SW 1271 (cell line): ENCODE measurements at places on chromosomes 2 and 18.

- peak; percentile 5 for DNase-seq
These were observed 78.8 kb upstream of the ITGB6 start for GRCh38 chr2:160278879-160279177.

DNA sequence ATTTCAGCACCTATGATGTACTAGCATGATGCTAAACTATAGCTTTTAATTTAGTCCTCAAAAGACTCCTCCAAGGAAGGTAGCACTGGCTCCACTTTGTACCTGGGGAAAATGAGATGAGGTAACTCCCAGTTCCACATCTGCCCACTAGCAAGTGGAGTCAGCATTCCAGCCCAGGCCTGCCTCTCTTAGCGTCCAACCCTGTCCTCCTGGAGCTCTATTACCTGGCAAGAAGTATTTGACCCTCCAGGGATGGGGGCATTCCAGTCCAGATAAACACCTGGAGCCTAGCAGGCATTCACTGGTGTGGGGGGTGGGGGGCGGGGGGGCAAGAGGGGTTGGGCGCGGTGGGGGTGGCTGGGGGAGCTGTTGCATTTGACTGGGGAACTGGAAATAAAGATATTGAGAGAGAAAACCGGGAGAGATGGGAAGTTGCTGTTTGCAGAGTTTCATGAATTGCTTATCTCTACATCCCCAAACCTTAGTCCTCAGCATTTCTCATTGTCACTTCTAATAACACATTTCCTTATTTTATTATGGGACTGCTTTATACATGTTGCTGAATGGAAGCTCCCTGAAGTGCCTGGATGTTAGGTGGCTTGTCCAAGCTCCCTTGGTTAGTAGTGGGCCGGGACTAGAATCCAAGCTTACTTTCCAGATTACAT, 22.0 kb upstream of the FZD5 start:
- DNase-seq, result no peak

DNA sequence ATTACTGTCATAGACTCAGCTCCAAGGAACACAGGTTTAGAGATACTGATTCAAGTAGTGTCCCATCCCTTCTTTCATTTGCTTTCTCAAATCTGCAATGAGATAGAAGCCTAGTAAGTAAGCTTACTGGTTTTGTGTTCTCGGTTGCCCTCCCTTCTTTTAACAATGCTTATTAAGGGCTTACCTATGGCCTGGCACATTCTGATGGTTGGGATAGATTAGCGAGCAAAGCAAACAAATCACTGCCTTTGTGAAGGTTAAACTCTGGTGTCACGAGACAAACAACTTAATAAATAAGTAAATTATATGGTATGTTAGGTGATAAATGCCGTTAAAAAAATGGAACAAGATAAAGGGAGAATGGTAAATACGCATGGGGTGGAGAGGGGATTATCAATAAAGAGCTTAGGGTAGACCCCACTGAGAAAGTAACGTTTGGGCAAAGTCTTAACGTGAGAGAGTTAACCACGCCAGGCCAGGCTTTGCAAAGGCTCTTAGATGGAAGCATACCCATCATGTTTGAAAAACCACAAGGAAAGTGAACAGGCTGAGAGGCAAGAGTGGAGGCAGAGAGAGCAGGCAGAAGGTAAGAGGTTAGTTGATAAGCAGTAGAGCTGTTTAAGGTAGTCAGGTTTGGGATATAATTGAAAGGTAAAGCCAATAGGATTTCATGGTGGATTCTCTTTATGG, 31.0 kb downstream of the EIF2AK3 start:
- DNase-seq, result no peak

DNA sequence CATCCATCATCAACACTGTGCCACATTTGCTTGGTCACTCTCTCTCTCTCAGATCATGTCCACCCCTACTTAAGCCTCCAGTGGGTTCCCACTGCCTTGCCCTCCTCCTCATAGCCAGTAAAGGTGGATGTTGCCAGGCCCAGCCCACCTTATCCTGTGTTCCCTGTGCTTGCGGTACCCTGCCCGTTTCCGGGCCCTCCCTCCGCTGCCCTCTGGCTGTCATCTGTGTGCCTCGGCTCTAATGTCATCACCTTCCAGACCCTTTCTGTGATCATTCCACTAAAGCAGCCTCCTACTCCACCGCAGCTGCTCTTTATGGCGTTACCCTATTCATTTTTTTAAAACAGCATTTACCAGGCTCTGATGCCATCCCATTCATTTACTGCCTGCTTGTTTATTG, 305.7 kb upstream of the SKOR2 start:
- no peak for DNase-seq

DNA sequence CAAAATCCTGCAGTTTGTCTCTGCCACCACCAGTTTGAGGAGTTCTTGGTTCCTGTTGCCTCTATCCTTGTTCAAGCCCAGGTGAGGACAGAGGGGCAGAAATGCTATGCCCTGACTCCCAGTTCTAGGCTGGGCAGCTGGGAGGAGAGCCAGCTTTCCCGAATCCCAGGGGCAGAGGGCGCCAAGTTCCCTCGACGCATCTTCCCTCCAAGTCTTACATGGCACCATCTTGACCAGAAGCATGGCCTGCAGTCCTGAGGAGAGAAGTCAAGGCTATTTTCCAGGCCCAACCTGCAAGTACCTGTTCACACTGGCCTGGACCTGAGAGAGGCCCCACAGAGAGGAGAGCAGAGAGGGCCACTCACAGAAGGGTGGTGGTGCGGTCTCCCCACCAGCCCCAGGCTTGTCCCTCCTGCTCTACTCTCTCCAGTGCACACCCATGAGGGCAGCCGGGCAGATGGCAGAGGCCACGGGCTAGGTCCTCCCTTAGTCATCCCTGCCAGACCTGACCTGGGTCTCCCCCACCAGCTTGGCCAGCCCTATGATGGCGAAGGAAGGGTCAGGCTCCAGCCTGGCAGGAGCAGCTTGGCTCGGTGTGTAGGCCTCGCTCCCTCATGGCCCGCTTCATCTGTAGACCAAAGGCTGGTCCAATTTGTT, 115.7 kb upstream of the MSTN start:
- no peak for DNase-seq

DNA sequence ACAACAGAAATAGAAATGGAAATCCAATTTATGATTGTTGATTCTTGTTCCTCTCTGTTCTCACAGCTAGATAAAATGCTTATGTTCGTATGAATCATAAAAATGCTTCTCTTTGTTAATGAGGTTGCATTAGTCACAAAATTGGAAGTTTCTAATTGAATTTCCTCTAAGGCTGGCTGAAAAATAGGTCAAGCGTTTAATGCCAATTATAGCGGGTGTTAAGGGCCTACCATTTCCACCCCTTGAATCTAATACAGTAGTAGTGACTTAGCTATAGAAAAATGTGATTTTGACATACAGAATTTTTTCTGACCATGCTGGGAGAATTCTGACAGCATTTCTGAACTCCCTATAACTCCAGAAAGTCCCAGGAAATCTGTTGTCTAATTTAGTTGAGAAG, 107.1 kb downstream of the TTN start:
- no peak for DNase-seq

DNA sequence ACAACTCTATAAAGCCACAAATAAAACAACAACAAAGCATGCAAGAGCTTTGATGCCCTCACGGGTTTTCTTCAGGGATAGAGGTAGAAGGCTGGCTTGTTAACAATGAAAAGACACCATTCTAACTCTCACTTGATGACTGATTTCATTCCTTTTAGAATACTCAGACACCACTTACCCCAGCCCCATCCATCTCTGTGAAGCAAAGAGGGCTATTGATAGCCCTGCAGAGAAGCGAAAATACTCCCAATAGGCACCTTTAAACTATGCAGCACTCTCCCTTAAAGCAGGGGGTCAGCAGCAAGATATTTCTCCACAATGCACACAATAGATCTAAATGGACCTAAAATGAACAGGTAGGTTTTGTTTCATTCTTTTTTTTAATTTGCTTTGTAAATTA, 35.1 kb downstream of the ZNF385B start:
- no peak for DNase-seq

DNA sequence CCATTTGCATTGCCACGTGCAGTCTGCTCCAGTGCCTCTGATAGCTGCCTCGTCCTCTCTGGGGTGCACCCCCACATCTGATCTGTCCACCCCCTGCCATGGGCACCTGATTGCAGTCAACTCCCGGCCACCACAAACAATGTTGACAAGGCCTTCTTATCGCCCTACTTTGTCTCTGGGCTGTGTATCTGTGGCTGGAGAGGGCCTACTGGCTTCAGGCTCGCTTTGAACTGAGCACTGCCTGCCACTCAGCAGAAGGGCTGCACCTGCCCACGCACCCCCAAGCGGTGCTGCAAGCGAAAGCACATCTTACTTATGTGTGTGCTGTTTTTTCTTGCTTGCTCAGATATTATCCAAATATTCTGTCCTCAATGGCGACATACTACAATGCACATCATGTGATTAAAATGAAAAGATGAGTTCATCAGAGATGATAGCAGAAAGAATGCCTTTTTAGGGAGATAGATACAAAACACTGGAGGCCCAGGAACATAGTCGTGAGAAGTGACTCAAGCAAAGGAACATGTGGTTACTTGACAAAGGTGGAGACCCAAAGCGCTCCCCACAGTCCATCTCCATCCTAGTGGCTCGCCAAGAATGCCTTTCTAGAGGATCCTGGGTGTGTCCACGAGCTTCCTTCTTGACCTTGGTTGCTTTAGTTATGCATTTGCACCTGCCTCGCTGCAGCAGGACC, 28.8 kb downstream of the FBLN7 start:
- no peak for DNase-seq

DNA sequence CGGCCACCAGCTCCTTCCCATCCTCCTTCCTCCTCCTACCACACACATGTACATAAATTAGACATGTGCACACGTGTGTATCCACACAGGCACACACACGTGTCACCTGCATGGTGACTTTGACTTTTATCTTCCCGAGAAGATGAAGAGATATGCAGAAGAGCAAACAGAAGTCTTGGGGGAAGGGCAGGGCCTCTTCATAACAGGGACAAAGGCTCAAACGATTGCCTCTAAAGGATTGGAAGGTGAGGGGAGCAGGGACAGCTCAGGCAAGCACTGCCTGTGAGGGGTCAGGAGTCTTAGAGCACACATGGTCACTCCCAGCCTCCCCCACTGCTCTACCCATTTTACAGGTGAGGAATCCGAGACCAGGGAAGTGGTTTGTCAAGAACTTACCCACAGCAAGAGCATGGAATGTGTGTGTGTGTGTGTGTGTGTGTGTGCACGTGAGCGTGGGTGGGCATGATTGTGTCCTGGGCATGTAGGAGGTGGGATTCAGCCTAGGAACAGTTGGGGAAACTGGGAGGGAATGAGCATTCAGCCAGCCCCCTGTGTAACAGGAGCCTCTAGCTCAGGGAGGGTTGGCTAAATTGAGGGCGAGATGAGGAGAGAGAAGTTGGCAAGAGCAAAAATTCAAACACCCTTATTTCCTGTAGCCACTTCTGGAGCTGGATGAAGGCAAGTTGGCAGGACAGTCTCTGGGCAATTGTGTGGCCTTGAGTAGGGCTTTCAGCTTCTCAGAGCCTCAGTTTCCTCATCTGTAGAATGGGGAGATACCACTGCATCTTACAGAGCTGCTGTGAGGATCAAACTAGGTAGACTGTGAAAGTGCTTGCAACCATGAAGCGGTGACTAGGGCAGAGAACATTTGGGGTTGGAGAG, 24.2 kb downstream of the CIB4 start:
- no peak for DNase-seq

DNA sequence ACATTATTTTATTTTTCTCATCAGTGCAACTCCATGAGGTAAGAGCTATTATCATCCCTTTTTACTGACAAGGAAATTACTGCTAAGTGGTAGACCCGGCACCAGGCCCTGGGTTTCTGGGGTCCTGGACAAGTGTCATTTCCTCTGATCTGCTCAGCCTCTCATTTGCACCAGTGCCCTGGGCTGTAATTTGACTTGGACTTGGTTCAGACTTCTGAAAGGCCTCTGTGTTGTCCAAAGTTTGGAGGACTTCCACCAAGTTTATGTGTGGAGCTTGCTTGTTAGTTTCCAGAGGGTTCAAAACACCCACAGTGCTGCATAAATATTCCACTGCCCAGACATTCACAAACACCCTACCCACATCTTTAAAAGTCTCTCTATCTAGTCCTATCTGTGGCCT, 44.0 kb upstream of the PPP1CB start:
- no peak for DNase-seq

- DNase-seq, result no peak
These were observed 37.3 kb upstream of the DNAH7 start for GRCh38 chr2:196105951-196106350.

- no peak for DNase-seq
These were observed 171.1 kb upstream of the NRP2 start for GRCh38 chr2:205511221-205511620.

DNA sequence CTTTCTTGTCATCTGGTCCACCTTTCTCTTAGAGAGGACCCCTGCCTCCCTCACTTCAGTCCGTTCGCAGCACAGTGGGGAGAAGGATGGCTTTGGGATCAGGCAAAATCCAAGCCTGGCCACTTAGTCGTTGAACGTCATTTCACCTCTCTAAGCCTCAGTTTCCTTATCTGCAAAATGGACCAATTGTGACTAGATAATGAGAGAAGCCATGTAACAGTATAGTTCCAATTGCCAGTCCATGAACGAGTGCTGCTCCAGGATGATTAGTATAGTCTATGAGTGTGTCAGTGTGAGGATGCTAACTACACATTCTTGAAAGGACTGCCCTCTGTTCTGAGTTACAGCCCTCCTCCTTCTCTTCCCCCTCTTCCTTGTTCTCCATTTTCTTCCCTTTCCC, 1.1 kb downstream of the INHA start:
- no peak for DNase-seq

GRCh38 chr2:66169076-66169475, 265.8 kb upstream of the MEIS1 start:
- no peak for DNase-seq

GRCh38 chr2:96898641-96899412, 28.9 kb upstream of the SEMA4C start:
- DNase-seq, result no peak

DNA sequence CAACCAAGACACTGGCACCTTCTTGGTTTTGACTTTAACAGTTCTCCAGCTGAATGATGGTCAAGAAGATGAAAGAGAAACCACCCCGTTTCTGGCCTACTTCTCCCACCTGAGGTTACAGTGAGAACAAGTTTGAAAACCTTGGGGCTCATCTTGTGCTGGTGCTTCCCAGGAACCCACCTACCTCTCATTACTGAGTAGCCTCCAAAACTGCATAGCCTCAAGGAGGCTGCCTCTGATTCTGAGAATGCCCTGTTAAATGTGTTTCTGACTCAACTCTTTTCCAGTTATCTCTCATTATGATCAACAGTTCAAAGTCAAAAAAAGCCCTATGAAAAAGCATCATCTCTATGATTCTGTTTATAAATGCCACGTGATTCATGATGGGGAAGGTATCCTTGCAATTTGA, 121.9 kb downstream of the CACNB4 start:
- DNase-seq, result no peak
